ENCODE measurements at places on chromosomes 11 and 22.

GRCh38 chr11:84089072-84090057 is 803.2 kb upstream of the CCDC90B start:
- no peak for DNase-seq

GRCh38 chr22:28963362-28963761 is 80.0 kb downstream of the ZNRF3 start:
- DNase-seq, result no peak

DNA sequence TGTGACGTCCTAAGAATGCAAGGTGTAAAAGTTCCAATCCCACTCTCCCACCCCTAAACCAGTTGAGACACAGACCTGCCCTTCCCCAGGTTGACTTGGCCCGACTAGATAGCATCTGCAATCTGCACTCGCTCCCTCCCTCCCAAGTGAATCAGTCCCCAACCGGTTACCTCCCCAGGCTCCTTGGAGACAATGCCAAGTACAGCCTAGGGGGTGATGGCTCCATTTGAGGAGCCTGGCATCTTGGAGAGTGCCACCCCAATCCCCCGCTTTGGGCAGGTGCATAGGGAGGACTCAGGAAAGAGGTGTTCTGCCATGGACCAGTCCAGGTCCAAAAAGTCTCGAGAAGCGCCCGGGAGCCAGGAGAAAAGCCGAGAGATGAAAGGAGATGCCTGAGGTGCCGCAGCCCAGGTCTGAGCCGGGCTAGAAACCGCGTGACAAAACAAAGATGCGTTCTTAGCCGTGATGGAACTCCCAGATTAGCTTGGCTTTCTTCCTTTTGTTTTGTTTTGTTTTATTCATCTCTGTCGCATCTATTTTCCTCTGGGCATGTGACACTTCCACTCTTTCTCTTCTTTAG is 18.7 kb upstream of the SNX32 start:
- no peak for DNase-seq

GRCh38 chr11:36388071-36388470 is 92.0 kb downstream of the PRR5L start:
- DNase-seq, result no peak

- DNase-seq, result no peak
These were observed 75.0 kb downstream of the CACNA1I start for GRCh38 chr22:39645532-39645931.

DNA sequence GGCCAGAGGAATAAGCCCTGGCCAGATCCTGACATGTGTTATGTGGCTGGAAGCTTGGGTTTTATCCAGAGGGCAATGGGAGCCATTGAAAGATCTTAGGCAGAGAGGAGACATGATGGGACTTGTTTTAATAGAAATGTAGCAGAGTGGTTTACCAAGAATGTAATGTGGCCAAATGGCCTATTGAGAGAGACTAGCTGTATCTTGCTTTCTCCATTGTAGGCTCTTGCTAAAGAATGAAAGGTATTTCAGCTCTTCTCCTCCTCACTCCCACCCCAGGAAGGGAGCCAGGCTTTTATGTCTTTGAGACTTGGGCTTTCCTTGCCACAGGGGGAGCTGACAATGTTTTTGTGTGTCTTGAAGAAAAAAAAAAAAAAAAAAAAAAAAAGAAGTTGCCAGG is 82.3 kb downstream of the TRIM29 start:
- DNase-seq, result no peak

DNA sequence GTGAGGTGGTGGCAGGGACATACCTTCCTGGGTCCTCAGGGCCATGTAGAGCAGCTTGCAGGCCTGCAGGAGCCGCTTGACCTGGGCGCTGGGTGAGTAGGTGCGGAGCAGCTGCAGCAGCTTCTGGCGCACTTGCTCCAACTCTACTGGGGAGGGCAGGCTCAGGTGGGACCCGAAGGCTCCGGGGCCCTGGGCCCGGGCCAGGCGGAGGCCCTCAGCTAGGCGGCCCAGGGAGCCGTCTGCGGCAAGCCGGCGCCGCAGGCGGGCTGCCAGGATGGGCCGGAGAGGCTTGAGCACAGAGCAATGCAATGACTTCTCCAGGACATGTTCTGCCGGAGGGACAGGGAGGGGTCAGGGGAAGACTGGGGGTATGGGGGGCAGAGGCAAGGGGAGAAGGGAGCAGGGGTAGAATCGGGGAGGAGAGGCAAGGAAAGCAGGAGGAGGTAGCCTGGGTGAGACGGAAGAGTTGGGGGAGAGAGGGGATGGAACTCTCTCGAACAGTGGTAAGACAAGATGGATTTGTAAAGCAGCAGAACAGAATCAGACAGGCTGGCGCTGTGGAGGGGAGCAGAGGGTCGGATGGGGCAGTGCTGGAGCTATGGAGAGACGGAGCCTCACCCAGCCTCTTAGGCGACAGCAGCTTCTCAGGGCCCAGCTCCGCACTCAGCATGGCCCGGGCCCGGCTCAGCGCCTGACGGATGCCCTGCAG is 2.2 kb downstream of the RIN1 start:
- DNase-seq, result no peak

GRCh38 chr11:9941991-9942390 is 278.1 kb downstream of the SWAP70 start:
- DNase-seq, result no peak

DNA sequence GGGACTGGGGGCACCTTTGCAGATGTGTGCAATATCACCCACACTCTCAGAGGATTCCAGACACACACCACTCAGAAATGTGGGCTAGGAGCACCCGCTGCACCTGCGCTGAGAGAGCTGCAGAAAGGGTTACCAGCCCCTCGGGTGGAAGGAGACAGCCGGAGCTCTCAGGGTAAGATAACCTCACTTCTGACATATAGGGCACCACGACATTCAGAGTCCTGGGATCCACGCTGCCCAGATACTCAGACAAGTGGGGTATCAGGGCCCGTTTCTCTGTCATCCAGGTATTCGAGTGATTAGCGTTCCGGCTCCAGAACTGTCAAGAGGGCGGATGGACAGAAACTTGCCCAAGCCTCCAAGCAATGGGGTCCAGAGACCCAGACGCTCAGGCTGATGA is 6.2 kb upstream of the SYT8 start:
- no peak for DNase-seq

DNA sequence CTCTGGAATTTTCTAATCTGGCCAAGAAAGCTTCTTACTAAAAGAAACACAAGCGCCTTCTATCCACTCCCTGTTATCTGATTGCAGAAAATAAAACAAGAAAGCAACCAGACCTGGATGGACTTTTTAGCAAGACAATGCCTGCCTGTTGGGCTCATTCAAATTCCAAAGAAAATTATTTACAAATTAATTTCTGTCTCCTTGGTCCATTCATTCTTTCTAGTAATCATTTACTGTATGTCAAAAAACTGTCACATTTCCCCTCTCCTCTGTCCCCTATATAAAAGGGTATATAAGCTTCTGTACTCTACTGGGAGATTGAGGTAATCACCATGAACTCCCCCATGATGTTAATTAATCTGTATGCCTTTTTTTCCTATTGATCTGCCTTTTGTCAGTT is 279.9 kb downstream of the DLG2 start:
- no peak for DNase-seq

GRCh38 chr11:107665018-107665417 is 46.8 kb downstream of the SLN start:
- no peak for DNase-seq

- no peak for DNase-seq
These were observed 9.9 kb upstream of the SEC14L3 start for GRCh38 chr22:30481711-30482110.

DNA sequence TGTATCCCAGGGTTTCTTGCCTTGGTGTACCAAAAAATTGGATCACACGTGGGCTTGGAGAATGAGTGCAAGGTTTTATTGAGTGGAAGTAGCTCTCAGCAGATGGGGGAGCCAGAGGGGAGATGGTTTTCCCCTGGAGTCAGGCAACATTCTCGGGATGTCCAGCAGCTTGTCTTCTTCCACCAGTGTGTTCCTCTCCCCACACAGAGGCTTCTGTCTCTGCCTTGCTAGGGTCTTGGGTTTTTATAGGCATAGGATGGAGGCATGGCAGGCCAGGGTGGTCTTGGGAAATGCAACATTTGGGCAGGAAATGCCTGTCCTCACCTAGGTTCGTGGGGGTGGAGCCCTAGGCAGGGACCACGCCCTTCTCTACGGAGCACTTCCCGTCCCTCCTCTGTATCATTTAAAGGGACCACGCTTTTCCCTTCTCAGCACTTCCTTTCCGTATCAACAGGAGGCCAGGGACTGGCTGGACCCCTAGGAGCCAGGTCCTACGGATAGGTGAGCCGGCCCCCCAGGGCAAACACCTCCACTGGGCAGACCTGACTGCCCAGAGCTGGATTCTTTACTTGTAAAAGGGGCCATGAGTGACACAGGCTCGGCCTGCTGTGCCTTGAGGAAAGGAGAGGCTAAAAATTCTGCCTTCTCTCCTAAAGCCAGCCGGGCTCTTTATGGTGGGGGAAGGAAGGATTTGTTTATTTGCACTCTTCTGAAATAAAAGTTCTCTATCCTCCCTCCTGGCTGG is 55.3 kb upstream of the CCDC188 start:
- peak; percentile 27 for DNase-seq

GRCh38 chr22:47474464-47474863 is 712.0 kb downstream of the TBC1D22A start:
- no peak for DNase-seq

DNA sequence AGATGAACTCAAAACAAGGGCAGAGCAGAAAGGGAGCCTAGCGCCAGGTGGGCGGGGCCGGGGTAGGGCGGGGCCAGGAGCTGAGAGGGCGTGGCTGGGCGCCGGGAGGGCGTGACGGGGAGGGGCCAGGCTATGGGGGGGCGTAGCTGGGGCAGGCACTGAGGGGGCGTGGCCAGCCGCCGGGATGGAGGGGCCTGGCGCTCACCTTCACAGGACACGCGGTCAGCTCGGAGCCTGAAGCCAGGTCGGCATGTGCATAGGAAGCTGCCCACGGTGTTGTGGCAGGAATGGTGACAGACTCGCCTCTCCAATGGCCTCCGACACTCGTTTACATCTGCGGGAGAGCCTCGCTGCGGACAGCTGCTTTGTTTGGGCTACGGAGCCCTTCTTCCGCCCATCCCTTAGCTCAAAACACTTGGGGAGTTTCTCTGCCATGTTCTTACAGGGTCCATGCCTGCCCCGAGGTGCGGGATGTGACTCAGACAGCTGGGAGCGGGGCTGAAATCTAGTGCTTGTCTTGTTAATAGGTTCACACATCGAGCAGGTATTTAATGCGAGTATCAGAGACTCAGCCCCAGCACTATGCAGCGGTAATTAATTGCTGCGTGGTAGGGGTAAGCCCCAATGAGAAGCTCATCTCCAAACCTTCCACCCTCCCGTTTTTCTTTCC is 13.4 kb downstream of the VWCE start:
- no peak for DNase-seq

DNA sequence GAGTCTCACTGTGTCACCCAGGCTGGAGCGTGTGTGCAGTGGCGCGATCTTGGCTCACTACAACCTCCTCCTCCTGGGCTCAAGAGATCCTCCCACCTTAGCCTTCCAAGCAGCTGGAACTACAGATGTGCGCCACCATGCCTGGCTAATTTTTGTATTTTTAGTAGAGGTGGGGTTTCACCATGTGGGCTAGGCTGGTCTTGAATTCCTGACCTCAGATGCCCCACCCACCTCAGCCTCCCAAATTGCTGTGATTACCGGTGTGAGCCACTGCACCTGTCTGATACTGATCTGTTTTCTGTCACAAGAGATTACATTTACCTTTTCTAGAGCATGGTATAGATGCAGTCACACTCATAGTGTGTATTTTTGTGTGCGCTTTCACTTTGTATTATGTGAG is 11.6 kb downstream of the ATG13 start:
- no peak for DNase-seq

DNA sequence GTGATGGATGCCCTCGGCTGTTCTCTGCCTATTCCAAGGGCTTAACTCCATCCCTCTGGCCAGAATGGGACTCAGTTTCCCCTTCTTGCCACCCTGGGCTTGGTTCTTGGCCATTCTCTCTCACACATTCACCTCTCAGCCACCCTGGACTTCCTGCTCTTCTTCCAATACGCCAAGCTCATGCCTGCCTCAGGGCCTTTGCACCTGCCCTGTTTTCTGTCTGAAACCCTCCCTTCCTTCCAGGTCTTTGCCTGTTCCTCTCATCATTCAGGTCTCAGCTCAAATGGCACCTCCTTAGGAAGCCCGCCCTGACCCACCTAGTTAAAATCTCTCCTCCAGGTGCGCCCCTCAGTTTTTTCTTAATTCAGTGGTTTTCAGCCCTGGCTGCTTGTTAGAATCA is 76.6 kb upstream of the TP53I11 start:
- no peak for DNase-seq

GRCh38 chr11:19853920-19854319 is 141.3 kb downstream of the NAV2 start:
- no peak for DNase-seq

DNA sequence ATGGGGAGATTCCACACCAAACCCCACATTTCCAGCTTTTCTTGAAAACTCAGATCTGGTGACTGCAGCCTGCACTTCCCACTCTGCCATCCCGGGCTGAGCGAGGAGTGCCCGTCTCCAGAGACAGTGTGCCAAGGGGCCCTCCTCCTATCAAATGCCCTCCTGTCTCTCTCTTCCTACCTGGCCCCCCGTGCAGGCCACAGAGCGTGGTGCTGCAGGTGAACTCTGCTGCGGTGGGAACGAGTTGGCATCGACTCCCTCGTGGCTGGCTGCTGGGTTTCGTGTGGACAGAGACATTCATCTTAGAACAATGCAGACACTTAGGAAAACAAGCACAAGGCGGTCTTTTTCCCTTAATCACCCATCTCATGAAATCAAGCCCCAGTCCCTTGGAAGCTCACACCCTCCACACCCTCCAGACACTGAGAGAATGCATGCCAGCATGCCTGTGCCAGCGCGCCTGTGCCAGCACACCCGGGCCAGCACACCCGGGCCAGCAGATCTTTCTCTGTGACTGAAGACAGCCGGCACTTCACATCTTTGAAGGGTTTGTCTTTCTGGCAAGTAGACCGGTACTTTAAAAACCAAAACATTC is 65.0 kb downstream of the PARVB start:
- DNase-seq, result no peak

- DNase-seq, result peak; percentile 68
These were observed 9.9 kb upstream of the IGLL5 start for GRCh38 chr22:22877523-22878210.

DNA sequence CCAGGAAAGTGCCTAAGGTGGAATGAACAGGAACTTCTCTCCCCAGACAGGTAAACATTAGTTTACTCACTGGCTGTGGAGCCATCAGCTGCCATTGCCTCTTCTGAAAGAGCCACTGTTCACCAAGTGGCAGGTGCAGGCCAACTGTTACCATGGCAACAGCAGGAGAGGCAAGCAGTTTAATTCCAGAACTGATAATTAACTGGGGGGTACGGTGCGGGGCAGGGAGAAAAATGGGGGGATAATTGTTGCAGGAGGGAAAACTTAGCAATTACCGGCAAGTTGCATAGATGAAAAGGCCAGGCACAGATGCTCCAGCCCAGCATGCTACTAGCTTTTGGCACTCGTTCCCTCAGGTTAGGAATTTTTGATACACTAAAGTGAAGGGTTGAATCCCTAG is 85.1 kb downstream of the TRIM44 start:
- no peak for DNase-seq

GRCh38 chr11:64367931-64368672 is 9.1 kb downstream of the RPS6KA4 start:
- no peak for DNase-seq

DNA sequence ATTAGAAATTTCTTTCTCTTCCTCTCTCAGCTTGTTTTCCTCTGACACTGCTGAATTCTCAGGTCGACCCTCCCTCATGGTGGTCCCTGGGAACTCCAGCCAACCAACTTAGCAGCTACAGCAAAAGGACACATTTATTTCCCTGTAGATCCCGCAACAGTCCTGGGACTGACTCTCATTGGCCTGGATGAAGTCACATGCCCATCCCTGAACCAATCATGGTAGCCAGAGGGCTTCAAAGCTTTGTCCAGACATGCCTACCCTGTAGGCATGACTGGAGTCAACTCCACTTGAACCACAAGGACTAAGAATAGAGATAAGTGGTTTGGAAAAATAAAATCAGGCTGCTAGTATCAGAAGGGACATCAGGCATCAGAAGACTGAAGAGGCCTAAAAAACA is 84.6 kb upstream of the LRRC55 start:
- DNase-seq, result no peak
